CD4-positive, alpha-beta T cell treated with Interleukin-6 for 4 hours (primary cell): ENCODE measurements at places on chromosomes 7 and 10.

DNA sequence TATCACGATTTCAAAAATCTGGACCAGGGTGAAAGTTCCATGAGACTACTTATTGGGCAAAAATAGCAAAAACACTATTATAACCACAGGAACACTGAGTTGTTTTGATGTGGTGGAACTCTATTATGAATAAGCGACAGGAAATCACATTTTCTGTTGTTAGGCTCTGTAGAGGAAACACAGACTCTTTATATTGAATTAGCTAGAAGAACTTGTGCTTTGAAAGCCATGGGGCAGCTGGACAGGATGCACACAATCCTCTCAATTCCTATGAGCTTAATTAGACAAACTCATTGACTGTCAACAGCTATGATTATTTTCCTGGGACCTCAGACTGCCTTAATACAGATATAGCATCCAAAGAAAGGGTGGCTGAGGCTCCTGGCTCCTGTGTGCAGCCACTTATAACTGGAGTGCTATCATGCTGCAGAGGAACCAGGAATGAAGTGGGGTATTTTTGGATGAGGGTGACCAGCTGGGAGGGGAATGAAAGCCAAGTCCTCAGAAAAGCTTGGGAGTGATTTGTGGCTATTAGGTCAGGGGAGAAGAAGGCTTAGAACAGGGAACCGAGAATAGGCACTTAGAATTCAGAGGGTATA is 657.3 kb downstream of the TYW1 start:
- DNase-seq: no peak

- no peak for DNase-seq
Observed at GRCh38 chr7:70512144-70512543, 619.8 kb upstream of the GALNT17 start.

- no peak for DNase-seq
Observed at GRCh38 chr10:9228771-9229170, 1174.3 kb downstream of the GATA3 start.

DNA sequence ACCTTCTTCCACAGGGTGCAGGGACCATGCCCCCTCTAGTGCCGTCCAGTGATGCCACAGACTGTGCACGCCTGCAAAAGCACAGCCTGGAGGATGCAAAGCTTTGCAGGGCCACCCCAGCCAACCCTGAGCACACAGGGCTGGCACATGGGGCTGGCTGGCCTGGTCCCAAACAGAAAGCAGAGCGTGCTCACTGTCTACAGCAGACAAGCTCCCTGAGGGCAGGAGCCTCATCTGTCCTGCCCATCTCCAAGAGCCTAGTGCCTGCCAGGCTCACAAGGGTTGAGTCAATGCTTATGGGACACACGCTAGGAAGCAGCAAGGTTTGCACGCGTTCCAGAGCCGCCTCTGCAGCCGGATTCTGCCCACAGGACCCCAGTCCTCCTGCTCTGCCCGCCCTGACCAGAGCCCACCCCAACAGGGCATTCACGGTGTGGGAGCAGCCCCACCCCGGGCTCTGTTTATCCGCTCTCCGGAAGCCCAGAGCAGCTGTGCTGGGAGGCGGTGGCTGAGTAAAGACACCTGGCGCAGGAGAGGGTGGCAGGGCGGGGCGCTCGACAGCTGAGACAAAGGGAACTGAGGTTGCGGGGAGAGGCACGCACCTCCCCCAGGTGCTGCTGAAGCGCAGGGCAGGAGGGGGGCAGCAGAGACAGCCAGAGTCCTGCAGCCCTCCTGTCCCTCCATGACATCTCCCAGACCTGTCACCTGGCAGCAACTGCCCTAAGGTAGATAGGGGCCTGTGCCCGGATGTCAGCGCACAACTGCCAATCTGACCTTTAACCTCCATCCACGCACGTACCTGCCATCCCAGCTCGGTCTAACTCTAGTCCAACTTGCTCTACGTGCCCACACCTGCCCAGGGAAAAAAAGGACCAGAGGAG is 4.3 kb downstream of the KCNH2 start:
- DNase-seq: peak; percentile 67

- DNase-seq: no peak
Observed at GRCh38 chr7:24970676-24971075, 9.3 kb downstream of the OSBPL3 start.

DNA sequence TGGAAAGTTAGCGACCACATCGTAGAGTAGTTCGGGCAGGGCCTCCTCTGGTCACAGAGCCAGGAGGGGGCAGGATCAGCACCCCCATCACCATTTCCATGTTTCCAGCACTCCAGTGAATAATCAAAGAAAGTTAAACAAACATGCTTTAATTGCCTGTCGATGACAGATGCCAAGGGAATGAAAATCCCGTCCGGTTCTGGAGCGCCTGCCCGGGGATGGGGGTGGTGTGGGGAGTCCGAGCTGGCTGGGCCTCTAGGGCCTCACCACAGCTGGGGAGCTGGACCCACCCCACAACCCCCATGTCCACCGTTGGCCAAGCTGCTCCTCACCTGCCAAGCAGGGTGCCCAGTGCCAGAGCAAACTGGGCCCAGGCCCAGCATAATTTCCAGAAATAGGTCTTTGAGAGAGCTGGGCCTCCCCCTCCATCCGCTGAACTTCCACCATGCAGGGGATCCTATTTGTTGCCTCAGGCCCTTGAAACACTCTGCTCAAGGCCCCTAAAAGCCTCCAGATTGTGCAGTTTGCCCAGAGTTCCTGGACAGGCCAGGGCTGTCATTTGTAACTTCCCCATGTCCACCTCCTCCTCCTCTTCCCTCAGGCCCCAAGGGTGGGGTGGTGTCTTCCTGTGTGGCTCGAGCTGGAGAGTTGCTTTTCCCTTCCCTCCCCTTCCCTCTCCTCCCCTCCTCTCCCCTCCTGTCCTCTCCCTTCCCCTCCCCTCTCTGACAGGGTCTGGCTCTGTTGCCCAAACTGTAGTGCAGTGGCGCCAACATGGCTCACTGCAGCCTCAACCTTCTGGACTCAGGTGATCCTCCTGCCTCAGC is 101.0 kb downstream of the MYL10 start:
- no peak for DNase-seq

GRCh38 chr10:75034131-75034512 is 77.3 kb upstream of the SAMD8 start:
- no peak for DNase-seq

DNA sequence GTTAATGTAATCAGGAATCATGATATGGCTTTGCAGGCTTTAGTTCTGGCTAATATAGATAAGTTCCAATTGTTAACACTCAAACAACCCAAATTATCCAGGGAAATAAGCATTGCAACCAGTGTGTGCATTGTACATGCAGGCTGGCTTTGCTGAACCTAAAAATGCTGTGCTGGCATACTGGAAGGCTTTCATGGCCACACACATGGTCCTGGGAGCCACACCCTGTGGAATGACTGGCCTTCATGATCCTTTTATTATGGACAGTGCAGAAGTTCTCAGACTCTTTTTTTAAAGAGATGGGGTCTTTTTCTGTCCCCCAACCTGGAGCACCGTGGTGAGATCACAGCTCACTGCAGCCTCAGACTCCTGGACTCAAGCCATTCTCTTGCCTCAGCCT is 5.0 kb downstream of the ELMO1 start:
- DNase-seq: no peak

- no peak for DNase-seq
Observed at GRCh38 chr10:1567152-1567551, 170.2 kb downstream of the ADARB2 start.
